ENCODE measurements at places on chromosomes 16 and 17.

DNA sequence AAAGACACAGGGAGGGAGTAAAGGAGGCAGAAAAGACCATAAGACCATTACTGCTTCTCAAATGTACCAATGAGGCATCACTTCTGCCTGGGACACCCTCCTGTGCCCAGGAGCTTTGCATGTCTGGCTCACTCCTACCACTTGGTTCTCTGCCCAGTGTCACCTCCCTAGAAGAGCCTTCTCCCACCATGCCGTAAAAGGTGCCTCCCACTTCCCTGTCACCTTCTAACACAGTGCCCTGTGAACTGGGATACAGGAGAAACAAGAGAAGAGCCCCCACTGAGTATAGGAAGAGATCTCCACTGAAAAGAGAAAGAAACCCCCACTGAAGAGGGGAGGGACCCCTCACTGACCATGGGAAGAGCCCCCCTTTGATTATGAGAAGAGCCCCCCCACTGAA, 484.7 kb downstream of the SOX9 start:
- no peak for DNase-seq

- no peak for DNase-seq
Measured at GRCh38 chr16:71524566-71525553, 1.4 kb upstream of the CHST4 start.

- no peak for DNase-seq
Measured at GRCh38 chr17:21288571-21289017, 4.1 kb downstream of the MAP2K3 start.

DNA sequence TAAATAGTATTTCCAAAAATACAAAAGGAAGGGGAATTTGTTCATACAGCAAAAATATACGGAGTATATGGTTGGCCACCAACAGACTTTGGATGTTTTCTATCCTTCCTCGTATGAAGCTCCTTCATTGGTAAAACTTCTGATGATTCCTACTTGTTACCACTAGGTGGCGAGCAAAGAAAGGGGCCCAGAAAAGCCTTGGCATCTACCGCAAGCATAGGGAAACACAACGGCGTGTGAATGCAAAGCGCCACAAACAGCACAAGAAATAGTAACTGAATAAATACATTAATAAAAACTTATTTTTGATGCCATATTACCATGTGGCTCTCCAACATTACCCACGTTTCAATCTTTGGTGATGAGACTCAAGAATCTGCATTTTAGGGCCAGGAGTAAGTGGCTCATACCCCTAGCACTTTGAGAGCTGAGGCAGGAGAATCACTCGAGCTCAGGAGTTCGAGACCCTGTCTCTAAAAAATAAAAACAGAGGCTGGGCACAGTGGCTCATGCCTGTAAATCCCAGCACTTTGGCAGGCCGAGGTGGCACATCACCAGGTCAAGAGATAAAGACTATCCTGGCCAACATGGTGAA, 34.5 kb downstream of the YWHAE start:
- peak; percentile 52 for DNase-seq

DNA sequence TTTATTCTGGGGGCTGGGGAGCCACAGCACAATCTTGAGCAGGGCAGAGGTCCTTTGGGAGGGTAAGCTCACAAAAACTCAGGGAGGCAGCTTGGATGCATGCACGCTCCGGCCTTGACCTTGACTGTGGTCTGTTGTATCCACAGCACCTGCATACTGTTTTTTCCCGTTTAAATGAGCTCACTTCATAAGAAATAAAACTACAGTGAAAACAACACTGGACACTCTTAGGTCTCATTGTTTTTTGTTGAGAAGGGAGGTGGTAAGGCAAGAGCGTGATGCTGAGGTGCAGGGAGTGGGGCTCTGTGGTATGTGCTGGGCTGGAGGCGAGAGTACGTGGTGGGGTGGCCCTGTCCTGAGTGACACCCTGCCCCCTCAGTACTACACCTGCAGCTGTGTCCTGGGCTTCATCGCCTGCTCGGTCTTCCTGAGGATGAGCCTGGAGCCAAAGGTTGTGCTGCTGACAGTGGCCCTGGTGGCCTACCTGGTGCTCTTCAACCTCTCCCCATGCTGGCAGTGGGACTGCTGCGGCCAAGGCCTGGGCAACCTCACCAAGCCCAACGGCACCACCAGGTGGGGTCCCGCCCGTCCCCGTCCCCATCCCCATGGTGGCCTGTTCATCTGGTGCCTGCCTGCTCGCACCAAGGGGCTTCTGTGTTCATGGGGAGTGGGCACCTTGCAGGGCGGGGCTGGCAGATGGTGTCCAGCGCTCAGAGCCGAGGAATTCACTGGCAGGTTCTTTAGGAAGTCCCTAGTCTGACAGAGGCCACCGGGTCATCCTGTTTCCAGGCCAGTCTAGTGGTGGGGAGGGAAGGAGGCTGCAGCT, 44.2 kb downstream of the ADCY7 start:
- DNase-seq, result no peak

- DNase-seq, result no peak
Measured at GRCh38 chr17:8237175-8237574, 10.7 kb downstream of the CTC1 start.

DNA sequence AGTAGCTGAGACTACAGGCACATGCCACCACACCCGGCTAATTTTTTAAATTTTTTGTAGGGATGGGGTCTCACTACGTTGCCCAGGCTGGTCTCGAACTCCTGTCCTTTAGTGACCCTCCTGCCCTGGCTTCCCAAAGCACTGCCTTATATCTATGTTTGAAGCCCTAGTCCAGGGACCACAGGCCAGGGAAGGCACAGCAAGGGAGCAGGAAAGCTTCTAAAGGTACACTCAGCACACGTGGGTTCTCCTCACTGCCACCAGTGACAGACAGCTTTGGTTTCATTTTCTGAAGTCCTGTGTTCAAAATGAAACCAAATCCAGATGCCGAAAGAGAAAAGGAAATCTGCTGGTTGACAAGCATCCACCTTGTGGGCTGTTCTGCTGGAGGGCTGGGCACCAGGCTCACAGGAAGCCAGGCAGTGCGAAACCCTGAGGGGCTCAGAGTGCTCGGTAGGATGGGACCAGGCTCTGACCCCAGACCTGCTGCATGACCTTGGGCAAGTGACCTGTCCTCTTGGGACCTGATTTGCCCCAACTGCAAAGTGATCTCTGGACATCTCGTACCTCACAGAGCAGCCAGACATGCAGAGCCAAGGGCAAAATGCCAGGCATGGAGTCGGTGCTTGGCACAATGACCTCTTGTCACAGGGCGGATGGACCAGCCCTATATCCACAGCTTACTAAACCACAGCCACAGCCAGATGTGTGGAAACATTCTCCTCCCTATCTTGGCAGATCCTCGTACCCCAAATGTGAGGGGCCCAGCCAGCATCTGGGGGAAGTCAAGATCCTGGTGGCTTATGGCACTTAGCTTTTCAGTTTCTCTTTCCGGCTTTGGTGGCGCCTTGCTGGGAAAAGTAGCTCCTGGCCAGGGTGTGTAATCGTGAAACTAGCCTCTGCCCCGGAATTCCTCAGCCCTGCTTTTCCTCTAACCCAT, 2.8 kb upstream of the SOCS1 start:
- DNase-seq, result no peak

GRCh38 chr17:29291163-29291752, 2.7 kb downstream of the NUFIP2 start:
- peak; percentile 60 for DNase-seq

DNA sequence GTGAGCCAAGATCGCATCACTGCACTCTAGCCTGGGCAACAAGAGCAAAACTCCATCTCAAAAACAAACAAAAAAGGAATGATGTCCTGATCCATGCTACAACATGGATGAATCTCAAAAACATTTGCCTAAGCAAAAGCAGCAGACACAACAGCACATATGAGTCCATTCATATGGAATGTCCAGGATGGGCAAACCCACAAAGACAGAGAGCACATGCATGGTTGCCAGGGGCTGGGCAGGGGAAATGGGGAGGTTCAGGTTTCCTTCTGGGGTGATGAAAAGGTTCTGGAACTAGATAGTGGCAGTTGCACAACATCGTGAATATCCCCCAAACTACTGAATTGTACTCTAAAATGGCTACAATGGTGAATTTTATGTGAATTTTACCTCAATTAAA, 35.3 kb upstream of the RAI1 start:
- DNase-seq, result no peak

GRCh38 chr17:29358416-29358815, 31.7 kb upstream of the TAOK1 start:
- DNase-seq, result no peak

- no peak for DNase-seq
Measured at GRCh38 chr17:81399481-81400153, 4.4 kb downstream of the BAHCC1 start.

- no peak for DNase-seq
Measured at GRCh38 chr16:84761448-84762368, 58.1 kb upstream of the CRISPLD2 start.

Data from NCI-H1930 (cell line).